ENCODE measurements at places on chromosomes 7 and 10.

GRCh38 chr7:139092090-139092796 lies 17.3 kb downstream of the ZC3HAV1 start:
- no peak for DNase-seq

GRCh38 chr7:124840435-124840834 lies 74.8 kb upstream of the GPR37 start:
- no peak for DNase-seq

DNA sequence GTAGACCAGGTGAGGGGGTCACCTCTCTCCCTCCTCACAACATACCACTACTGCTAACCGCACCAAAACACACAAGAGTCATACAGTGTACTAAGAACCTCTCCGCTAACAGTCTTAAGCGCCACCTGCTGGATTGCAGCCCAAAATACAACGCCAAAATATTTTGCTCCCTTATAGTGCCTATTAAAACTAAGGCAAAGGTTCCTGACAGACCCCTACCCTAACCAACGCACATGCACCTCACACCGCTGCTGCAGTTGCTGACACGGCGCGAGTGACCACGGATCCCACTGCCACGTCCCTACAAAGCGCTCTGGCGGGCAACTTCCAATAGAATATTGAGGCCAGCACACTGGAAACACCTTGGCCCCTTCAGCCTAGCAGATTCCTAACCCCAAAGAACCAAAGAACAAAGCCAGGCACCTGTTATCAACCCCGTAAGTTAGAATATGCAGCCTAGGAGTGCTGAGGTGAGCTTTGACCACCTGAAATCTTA lies 563.6 kb upstream of the SEMA3D start:
- no peak for DNase-seq

- no peak for DNase-seq
Observed at GRCh38 chr10:21518149-21518640, 7.3 kb downstream of the SKIDA1 start.

DNA sequence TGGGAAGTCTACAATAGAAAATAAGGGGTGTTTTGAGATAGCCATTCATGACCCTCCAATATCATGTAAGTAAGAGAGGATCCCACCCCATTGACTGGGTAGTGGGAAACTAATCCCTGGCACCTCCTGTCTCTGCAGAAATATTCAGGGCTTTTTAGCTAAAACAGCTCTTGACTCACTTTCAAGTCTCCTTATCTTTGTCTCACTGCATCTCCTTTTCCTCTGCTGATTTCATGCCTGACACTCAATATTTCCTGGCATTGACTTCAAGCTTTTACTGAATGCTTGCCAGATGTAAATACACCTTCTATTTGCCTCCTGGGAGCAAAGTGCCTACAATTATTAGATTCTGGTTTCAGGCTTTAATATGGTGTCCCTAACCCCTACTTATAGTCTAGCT lies 57.1 kb downstream of the CHRM2 start:
- no peak for DNase-seq
